ENCODE measurements at places on chromosomes 2 and 18.

DNA sequence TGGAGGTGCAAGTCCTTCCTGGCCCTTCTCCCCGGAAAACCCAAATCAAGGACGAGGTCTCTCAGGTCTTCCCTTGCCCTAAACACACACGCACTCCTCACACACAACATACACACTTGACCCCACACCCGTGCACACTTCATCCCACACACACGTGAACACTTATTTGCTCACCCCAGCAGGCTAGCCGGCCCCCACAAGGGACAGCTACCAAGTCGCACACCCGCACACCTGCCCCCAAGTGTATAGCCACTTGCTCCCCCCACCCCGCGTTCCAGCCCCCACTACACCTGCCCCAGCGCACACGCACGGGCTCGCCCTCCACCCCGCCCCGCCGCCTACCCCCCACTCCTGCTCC lies 359 bp downstream of the TGFBRAP1 start:
- DNase-seq: no peak

- DNase-seq: no peak
Measured at GRCh38 chr2:11932048-11932512, 185.6 kb downstream of the LPIN1 start.

DNA sequence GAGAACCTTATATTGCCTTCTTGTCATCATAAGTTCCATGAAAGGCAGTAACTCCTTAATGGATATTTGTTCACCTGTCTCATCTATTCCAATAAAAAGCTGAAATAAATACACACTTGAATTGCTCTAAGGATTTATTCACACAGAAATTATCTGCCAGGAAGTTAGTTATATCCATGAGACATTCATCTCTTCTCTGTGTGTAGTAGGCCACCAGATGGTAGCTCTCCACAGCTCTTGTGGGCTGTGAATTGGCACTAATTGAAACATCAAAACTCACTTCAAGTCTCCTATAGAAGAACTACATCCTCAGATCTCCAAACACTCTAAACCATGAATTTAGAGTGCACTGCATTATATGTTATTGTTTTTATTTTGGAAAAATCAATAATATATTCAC lies 189.6 kb downstream of the DSC3 start:
- no peak for DNase-seq

DNA sequence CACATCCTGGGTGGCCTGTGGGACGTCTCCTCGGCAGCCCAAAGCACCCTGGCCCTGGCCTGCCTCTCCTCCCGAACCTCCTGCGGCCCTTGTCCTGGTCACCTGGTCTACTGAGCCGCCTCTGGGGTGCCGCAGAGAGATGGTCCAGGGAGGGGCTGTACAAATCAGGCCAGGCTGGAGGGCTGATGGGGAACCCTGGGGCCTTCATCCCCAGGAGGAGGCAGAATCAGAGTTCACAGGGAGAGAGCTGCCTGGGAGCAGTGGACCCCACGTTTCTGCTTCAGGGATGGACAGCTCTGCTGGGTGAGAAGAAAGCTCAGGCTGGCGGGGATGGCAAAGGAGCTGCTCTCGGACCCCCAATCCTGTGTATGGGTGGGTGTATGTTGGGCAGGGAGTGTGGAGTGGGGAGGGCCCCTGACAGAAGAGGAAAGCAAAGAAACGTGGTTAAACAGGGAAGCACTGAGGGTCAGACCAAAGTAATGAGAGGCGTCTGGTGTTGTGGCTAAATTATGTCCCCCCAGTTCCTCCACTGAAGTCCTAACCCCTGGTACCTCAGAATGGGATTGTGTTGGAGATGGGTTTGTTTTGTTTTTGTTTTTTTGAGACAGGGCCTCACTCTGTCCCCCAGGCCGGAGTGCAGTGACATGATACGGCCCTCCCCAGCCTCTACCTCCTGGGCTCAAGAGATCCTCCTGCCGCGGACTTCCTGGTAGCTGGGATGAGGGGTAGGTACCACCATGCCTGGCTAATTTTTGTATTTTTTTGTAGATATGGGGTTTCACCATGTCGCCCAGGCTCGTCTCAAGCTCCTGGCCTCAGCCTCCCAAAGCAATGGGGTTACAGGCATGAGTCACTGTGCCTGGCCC lies 73.4 kb upstream of the SMAD7 start:
- peak; percentile 58 for DNase-seq

- DNase-seq: no peak
Measured at GRCh38 chr2:39091543-39091942, 29.3 kb downstream of the SOS1 start.

DNA sequence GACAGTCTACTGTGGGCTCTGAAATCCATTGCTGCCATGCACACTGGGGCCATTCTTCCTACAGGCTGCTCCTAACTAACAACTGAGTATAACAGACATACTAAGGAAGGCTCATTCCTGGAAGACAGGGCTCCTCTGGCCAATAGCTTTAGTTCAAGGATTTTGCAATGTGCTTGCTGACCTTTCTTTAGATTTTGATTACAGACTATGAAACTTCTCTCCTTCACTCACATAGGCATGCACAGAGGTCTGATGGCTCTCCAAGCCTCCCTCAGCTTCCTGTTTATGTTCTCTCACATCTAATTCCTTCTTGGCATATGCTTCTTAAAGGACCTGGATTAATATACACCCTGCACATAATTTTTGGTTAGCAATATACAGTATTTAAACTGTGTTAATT lies 34.4 kb upstream of the ROCK1 start:
- no peak for DNase-seq

DNA sequence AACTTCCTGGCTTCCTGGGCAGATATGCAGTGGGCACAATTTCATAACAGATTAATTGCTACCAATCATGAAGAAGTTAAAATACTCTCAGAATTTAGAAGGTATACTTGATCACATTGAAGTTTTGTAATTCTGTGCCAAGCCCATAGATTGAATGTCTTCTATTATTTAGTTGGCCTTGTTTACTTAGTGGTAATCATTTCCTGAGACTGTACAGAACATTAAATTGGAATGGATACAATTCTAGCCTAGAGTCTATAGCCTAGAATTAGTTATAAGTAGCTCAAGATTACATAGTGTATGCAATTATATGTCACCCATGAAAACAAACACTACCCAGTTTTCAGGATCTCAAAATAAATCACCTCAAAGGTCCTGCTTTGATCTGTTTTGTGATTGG lies 615.8 kb downstream of the XIRP2 start:
- DNase-seq: no peak

GRCh38 chr2:14925471-14925870 lies 293.0 kb downstream of the LRATD1 start:
- no peak for DNase-seq

DNA sequence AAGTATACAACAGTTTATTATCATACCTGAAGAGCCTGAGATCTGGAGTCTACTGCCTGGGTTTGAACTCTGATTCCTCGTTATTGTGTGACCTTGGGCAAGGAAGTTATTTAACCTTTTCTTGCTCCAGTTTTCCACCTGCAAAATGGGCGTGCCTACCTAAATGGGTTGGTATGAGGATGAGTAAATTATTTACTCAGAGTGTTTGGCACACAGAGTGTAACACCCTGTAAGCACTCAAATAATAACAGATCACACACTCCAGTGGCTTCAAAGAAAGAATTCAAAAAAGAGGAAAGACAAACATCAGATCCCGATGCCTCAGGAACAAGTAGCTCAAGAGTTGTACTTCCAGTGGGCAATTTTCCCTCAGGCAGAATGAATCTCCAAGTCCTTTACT lies 2.4 kb downstream of the SRD5A2 start:
- no peak for DNase-seq

DNA sequence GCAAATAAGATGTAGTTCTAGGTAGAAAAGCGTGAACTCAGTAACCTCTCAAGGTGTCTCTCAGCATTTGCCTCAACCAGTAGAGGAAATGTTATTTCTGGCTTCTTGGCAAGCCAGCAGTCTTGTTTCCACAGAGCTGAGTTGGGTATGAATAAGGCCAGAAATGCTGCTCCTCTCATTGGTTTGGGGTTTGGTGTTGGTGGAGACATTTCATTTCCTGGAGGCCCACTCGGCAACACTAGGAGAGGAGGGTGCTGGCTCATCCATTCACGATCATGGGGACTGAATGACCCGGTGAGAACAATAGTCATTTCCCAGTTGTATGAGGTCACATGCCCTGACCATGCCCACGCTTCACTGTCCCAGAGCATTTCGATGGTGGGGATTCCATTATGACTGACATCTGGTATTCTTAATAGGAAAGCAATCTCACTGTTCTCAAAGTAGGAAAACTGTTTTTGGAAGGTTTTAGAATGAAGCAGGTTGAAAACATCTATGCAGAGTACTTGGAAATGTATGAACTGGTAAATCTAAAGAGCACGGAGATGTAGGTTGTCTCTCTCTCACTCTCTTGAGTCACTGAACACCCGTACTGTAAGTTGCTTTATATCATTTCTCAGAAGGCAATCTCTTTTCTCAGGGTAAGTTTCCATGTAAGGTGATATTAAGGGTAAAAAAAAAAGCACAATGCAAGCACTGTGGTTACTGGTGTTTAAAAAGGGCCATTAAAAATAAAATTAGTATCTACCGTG lies 37.1 kb upstream of the CTLA4 start:
- DNase-seq: no peak

GRCh38 chr2:41719756-41720155 lies 328.1 kb upstream of the PKDCC start:
- no peak for DNase-seq

GRCh38 chr18:48819781-48820482 lies 130.8 kb downstream of the SMAD7 start:
- peak; percentile 51 for DNase-seq

DNA sequence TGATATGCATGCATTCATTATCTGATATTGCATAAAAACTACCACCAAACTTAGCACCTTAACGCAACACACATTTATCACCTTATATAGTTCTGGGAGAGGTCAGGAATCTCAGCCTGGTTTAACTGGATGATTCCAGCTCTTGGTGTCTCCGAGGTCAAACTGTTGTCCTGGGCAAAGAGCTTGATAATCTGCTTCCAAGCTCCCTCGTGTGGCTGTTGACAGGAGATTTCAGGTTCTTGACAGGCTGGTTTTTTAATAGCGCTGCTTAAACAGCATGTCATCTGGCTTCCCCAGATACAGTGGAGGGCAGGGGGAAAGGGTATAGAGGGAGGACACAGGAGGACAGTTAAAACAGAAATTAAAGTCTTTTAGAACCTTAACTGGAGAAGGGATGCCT lies 785.0 kb downstream of the CNTNAP5 start:
- DNase-seq: no peak

- no peak for DNase-seq
Measured at GRCh38 chr2:241853651-241854341, 4.9 kb downstream of the PDCD1 start.

- no peak for DNase-seq
Measured at GRCh38 chr2:129491308-129491707, 488.2 kb upstream of the RAB6C start.

- DNase-seq: no peak
Measured at GRCh38 chr18:43501099-43501498, 223.8 kb upstream of the SYT4 start.

- no peak for DNase-seq
Measured at GRCh38 chr18:7322817-7323485, 92.1 kb downstream of the LRRC30 start.

DNA sequence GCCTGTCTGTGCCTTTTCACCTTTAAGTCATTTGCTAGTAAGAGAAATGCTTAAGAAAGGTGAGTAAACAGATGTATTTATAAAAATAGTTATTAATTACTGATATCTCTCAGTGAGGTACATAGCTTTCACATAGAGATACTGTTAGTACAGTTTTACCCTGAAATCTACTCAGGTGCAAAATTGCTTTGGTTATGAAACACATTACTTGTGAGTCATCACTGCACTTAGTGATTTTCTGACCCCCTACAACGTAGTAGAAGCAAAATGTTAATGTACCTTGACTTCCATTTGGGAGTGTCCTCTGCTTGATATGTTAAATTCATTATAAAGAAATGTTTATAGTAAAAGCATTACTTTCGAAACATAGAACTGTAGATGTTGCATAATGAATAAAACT lies 6.5 kb downstream of the GLS start:
- no peak for DNase-seq

- no peak for DNase-seq
Measured at GRCh38 chr2:206780671-206781070, 15.3 kb downstream of the FASTKD2 start.

- DNase-seq: no peak
Measured at GRCh38 chr2:168666339-168666738, 136.1 kb upstream of the NOSTRIN start.

DNA sequence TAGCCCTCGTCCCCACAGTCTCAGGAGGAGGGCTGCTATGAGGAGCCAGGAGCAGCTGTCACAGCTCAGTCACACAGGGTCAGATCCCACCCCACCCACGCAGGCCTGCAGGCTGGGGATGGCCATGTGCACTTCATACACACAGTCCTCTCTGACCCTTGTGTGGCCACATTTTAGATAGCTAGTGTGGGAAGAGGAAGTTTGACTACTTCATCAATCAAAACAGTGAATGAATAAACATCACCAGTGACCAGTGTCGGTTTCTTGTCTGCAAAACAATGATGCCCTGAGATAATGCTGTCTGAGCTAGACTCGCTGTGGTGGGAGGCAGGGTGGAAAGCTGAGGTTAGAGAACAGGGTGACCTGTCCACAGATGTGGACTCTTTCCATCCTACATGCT lies 107.1 kb downstream of the PIEZO2 start:
- no peak for DNase-seq

DNA sequence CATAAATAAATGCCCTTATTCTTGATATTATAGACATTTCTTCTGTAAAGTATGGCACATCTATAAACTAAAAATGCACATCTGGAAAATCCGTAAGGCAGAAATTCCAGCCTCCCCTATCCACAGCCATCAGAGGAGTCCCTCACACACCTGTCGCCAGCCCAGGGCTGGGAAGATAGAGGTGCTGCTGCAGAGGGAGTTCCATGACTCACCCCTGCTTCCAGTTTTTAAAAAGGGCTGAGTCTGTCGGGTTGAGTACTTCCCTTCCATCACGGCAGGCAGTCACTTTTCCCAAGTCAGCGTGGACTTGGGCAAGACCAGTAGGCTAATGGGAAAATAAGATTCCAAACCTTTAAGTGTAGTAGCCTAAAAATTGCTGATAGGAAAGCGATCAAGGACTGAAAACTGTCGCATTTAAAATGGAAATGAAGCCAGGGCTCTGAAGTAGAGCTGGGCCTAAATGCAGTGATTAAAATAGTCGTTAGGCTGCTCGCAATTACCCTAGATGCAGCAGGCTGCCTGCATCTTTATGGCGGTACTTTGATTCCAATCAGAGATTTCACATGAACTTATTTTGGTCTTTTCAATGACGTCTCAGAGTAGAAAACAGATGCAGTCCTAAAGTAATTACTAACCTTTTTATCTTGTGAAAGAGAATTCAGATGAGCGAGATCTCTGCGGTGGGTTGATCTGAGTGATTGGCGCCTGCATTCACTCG lies 280.5 kb downstream of the AGAP1 start:
- no peak for DNase-seq

GRCh38 chr18:68177807-68178702 lies 536.9 kb downstream of the TMX3 start:
- DNase-seq: no peak

DNA sequence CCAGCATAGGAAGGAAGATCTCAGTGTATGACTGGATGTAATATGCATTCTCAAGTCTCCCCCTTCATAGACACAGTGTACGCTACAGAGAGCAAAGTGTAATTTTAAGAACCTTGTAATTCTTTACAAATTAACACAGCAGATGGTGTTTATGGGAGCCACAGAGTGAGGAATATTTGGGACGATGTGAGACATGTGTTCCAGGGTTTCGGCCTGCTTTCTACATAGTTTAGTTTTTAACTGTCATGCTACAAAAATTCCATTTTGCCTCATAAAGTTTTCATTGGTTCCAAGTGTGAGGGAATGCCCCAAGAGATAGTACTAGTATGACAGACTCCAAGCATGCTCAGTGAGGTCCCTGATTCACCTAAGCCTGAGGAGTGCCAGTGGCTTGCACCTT lies 76.2 kb upstream of the LRRTM1 start:
- no peak for DNase-seq

GRCh38 chr2:42794271-42795046 lies 2.1 kb upstream of the HAAO start:
- DNase-seq: no peak
